ENCODE measurements at places on chromosomes 4 and X.

GRCh38 chr4:7442574-7443162 is 7.9 kb upstream of the PSAPL1 start:
- no peak overlapping the region for H3K27ac ChIP-seq
- peaks cover 22% of the 10 kb centered on the region for H3K27me3 ChIP-seq
- no peaks in the 10 kb centered on the region for H3K36me3 ChIP-seq
- no peaks in the 10 kb centered on the region for H3K4me1 ChIP-seq
- no peak for DNase-seq
- no peak overlapping the region for H3K4me3 ChIP-seq

GRCh38 chrX:16145656-16146055 is 21.6 kb upstream of the MAGEB17 start:
- H3K27ac ChIP-seq, result no peak overlapping the region
- no peak overlapping the region for H3K4me3 ChIP-seq
- DNase-seq, result no peak
- no peaks in the 10 kb centered on the region for H3K4me1 ChIP-seq

DNA sequence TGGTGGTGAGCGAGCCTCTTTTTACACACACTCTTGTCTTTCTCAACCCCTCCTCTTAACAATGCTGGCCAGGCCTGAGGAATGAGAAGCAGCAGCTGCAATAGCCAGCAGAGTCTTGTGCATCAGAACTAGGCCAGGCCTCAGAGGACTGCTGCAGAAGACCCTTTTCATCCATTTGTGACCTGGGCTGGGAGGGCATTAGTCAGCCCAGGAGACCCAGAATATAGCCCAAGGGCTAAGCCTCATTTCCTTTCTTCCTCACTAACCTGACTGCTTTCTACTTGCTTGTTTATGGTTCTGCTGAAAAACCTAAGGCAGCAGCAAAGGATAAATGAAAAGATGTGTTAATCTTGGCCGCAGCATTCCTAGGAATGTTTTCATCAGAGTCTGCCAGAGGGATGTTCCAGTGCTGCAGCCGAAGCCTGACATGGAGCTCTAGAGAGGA is 254.7 kb upstream of the AR start:
- no peak for DNase-seq
- no peaks in the 10 kb centered on the region for H3K36me3 ChIP-seq
- no peaks in the 10 kb centered on the region for H3K4me1 ChIP-seq
- no peaks in the 10 kb centered on the region for H3K27me3 ChIP-seq

DNA sequence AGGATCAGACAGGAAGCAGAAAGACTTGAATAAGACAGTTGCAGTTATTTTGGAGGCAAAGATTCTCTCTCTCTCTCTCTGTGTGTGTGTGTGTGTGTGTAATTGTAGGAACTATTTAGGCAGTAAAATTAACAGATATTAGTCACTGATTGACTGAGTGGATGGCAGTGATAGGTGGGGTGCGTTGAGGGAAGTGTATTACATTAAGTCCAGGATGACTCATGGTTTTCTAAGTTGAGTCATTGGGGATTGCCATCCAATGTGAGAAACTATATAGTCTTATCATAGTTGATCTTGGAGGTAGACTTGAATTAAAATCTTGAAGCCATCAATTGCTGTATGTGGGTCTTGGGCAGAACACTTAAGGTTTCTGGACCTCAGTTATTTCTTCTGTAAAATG is 75.4 kb downstream of the AR start:
- no peaks in the 10 kb centered on the region for H3K4me1 ChIP-seq
- DNase-seq, result no peak
- H3K27ac ChIP-seq, result no peak overlapping the region
- H3K4me3 ChIP-seq, result no peak overlapping the region
- H3K27me3 ChIP-seq, result no peaks in the 10 kb centered on the region

DNA sequence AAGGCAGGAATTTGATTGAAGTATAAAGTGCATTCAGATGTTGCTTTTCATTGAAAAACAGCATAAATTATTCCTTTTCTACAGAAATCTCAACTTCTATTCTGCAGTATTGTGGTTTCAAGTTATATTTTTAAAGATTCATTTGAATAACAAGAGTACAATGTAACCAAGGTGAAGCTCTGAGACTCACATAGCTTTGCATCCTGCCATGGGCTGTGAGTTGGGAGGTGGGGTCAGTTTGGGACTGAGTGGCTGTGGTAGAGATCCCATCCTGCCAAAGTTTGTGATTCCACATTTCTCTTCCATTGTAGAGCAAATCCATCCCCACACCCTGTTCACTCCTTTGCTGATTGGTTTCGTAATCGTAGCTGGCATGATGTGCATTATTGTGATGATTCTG is 69.2 kb downstream of the KIT start:
- DNase-seq, result no peak
- H3K4me3 ChIP-seq, result no peak overlapping the region
- H3K36me3 ChIP-seq, result no peaks in the 10 kb centered on the region
- H3K27ac ChIP-seq, result no peak overlapping the region
- H3K4me1 ChIP-seq, result peaks cover 11% of the 10 kb centered on the region

DNA sequence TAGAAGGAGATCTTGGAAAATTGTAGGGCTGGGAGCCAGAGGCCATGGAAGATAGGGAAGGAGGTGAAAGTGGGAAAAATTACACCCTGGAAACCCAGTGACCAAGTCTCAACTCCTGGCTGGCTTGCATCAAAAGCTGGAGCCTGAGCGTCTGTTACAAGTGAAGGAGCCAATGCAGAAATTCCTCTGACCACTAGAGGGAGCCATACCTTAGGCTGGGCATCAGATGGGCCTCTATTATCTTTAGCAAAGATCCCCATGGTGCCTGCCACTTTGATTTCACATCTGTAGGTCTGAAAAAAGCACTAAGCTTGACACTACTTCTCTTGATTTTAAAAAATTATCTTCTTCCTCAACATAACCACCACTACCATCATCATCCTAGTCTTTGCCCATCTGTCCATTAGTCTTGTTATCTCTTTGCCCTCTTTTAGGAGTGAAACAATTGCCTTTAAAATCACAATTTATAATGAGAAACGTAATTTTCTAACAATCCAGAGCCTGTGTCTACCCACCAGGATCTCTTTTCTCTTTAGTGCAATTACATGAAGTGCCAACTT is 62.9 kb downstream of the ANAPC4 start:
- peaks cover 2% of the 10 kb centered on the region for H3K36me3 ChIP-seq
- peaks cover 8% of the 10 kb centered on the region for H3K27me3 ChIP-seq
- H3K4me3 ChIP-seq, result no peak overlapping the region
- peak; percentile 29 for DNase-seq
- H3K4me1 ChIP-seq, result no peaks in the 10 kb centered on the region
- H3K27ac ChIP-seq, result no peak overlapping the region

- peak overlapping the region; percentile 99 for H3K27ac ChIP-seq
- H3K36me3 ChIP-seq, result no peaks in the 10 kb centered on the region
- DNase-seq, result no peak
- H3K4me3 ChIP-seq, result peak overlapping the region; percentile 97
- H3K27me3 ChIP-seq, result no peaks in the 10 kb centered on the region
Observed at GRCh38 chr4:87005369-87005689, 70.5 kb downstream of the AFF1 start.

DNA sequence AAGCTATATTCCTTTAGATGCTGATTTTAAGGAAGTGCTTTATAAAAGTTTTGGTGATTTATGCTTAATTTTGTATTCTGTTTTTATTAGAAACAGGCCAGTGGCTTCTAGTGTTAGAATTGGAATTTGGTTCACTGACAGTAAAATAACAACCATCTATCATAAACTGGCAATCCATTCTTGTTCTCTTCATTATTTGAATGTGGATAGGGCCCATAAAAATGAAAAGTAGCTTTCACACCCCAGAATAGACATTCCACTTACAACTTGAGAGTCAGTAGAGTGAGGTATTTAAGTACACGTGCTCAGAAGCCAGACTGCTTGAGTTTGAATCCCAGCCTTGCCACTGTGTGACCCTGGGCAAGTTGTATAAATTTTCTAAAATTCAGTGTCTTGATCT is 232.4 kb upstream of the CTSO start:
- no peaks in the 10 kb centered on the region for H3K36me3 ChIP-seq
- H3K4me1 ChIP-seq, result no peaks in the 10 kb centered on the region
- no peaks in the 10 kb centered on the region for H3K27me3 ChIP-seq
- no peak overlapping the region for H3K27ac ChIP-seq

GRCh38 chrX:154819771-154820341 is 14.6 kb upstream of the MPP1 start:
- peak overlapping the region; percentile 17 for H3K27ac ChIP-seq
- DNase-seq, result no peak
- H3K27me3 ChIP-seq, result no peaks in the 10 kb centered on the region

DNA sequence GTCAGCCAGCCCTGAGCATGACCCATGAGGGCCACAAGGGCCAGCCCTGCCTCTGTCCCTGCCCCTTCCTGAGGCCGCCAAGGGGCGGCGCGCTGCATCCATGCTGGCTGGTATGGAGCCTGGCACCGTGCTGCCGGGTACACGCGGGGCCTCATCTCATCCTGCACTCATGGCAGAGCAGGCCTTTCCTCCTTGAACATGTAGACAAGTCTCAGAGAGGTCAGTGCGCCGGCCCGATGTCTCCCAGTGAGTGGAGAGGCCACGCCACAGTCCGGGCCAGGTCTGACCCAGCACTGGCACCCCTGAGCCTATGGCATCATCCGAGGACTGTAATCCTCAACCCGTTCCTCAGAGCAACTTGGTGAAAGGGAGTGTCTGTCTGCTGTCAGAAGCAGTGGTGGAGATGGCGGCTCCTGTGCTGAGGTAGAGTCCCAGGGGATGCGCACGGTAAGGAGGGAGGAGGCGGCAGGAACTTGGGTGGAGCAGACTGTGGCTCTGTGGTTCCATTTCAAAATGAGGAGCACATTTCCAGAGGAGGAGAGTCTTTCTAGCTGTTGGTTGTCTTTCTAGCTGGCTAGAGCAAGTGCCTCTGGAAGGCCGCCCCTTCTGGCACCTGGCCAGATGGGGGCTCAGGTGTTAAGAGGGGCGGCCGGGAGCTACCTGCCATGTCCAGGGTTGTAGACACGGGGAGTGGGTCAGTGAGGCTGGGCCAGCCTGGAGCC is 32.8 kb downstream of the TRMT44 start:
- peaks cover 29% of the 10 kb centered on the region for H3K36me3 ChIP-seq
- H3K4me3 ChIP-seq, result no peak overlapping the region
- DNase-seq, result no peak
- peak overlapping the region; percentile 59 for H3K27ac ChIP-seq

DNA sequence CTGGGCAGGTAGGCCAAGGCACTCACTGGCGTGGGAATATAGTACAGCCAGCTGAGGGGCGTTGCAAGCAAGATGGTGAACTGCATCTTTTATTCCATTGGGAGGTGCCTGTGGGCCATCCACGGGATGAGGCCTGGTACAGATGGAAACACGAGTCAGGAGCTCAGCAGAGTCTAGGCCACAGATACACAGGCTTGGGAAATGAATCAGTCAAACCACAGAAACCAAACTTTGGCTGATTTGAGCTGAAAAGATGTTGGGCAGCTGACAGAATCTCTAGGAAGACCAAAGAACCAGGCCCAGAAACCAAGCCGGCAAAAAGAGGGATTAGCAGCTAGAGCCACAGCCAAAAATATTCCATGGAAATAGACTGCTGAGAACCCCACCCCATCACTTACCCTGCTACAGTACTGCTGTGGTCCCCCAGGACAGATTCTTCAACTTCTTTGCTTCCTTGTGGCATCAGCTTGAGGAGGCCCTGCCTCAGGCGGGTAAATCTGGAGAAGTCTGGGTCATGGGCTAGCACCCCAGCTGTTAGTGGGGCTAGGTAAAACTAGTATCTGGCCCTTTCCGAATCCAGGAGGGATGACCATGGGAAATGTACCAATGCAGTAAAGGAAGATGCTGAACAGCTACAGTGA is 75.4 kb downstream of the TMEM131L start:
- H3K4me1 ChIP-seq, result peaks cover 82% of the 10 kb centered on the region
- peaks cover 40% of the 10 kb centered on the region for H3K36me3 ChIP-seq
- H3K27me3 ChIP-seq, result no peaks in the 10 kb centered on the region
- H3K27ac ChIP-seq, result peak overlapping the region; percentile 45

GRCh38 chr4:177986236-177986635 is 544.0 kb upstream of the AGA start:
- no peak overlapping the region for H3K4me3 ChIP-seq
- no peak overlapping the region for H3K27ac ChIP-seq
- H3K36me3 ChIP-seq, result no peaks in the 10 kb centered on the region
- no peak for DNase-seq
- no peaks in the 10 kb centered on the region for H3K27me3 ChIP-seq
- H3K4me1 ChIP-seq, result no peaks in the 10 kb centered on the region

- peaks cover 59% of the 10 kb centered on the region for H3K4me1 ChIP-seq
- no peak overlapping the region for H3K4me3 ChIP-seq
- peaks cover 25% of the 10 kb centered on the region for H3K36me3 ChIP-seq
- H3K27ac ChIP-seq, result peak overlapping the region; percentile 27
- no peaks in the 10 kb centered on the region for H3K27me3 ChIP-seq
- DNase-seq, result no peak
Observed at GRCh38 chr4:184275766-184276165, 58.1 kb upstream of the ENPP6 start.

DNA sequence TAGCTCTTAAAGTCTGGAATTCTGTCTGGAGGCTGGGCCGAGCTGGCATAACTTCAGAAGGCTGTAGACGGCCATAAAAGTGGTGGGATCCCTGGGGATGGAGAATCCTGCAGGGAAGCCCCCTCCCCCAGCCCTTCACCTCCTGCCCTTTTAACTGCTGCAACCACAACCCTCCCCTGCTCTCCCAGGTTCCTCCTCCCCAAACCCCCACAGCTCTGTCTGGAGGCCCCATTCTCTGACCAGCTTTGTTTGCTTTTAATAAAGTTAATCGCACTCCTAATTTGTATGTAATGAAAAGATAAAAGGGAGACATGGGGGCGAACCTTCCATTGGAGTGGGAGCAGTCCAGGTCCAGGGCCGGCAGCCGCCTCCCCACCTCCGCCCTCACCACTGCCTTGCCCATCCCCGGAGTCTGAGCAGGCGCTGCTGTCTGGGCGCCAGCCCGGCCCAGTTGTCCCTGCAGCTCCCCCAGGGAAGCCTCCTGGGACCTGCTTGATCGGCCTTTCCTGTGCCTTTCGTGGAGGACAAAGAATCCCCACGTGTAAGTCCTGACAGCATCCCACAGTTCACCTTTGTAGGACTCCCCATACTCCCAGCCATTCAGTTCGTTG is 84.3 kb downstream of the PJA1 start:
- no peaks in the 10 kb centered on the region for H3K36me3 ChIP-seq
- H3K27me3 ChIP-seq, result no peaks in the 10 kb centered on the region
- H3K4me1 ChIP-seq, result no peaks in the 10 kb centered on the region
- H3K4me3 ChIP-seq, result no peak overlapping the region
- no peak for DNase-seq

- peaks cover 15% of the 10 kb centered on the region for H3K36me3 ChIP-seq
- no peak for DNase-seq
- H3K4me3 ChIP-seq, result peak overlapping the region; percentile 55
- peaks cover 92% of the 10 kb centered on the region for H3K27me3 ChIP-seq
- peaks cover 19% of the 10 kb centered on the region for H3K4me1 ChIP-seq
- H3K27ac ChIP-seq, result peak overlapping the region; percentile 79
Observed at GRCh38 chr4:146639506-146639932, 826 bp downstream of the POU4F2 start.

DNA sequence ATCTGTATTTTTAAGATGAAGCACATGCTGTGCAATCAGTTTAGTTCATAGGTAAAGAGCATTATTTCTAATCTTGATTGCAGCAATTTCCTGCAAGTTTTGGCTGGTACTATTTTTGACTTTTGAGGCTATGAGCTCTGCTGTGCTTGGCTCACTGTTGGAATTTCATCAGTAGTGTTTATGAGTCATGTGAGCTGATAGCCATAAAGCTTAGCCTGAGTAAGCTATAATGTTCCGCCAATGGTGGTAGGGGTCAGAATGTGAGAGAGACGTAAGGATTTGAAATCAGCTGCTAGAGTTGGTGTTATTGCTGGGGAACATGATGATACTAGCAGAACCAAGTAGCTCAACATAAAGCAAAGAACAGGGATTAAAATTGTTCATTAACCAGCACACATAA is 590.9 kb upstream of the GNPDA2 start:
- H3K36me3 ChIP-seq, result no peaks in the 10 kb centered on the region
- H3K27ac ChIP-seq, result no peak overlapping the region
- DNase-seq, result no peak
- H3K27me3 ChIP-seq, result no peaks in the 10 kb centered on the region

Data from stimulated activated naive B cell treated with anti-CD40 and anti-IgM and Interleukin-4, amounts not matched to agents 10 μg/mL and 1 μg/mL and 100 μg/mL, for 72 hours (primary cell).